ENCODE measurements at places on chromosomes 3 and 15.

GRCh38 chr3:129320261-129320660, 41.6 kb downstream of the HMCES start:
- DNase-seq: no peak

- no peak for DNase-seq
Measured at GRCh38 chr3:51390246-51391074, 625 bp upstream of the RBM15B start.

DNA sequence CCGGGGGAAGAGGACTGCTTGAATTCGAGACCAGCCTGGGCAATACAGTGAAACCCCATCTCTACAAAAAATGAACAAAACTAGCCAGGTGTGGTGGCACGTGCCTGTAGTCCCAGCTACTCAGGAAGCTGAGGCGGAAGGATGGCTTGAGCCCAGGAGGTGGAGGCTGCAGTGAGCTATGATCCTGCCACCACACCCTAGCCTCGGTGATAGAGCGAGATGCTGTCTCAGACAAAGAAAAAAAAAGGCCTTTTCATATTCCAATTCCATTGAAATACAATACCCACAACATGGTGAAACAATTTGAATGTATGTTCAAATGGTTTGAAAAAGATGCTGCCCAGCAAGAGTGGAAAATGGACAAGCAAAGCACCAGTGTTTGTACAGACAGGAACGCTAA, 61.8 kb upstream of the ZNF148 start:
- DNase-seq: no peak

DNA sequence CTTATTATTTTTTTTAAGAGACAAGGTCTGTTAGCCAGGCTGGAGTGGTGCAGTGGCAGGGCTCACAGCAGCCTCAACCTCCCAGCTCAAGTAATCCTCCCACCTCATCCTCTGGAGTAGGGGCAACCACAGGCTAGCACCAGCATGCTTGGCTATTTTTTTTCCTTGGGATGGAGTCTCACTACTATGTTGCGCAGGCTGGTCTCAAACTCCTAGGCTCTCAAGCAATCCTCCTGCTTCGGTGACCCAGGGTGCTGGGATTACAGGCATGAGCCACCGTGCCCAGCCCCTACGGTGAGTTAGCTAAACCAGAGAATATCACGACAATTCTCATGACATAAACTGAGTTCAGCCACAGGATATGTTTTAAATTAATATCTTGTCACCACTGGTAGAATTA, 2.0 kb downstream of the DCUN1D1 start:
- DNase-seq: no peak

DNA sequence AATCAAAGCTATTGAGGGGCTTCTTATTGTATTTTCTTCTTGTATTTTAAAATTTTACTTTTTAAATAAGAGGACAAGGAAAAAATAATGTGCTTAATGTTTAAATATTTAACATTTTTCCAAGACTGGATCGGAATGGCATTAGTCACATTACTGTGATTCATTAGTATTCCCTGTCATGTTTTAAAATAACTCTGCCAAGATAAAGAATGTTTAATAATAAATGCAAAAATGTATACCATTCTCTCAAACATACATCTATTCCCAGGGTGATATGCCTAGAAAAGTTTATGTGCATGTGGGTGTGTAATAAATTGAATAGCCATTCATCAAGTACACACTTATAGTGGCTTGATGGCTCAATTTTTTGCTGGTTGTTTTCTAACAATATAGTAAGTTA, 936.1 kb downstream of the PLOD2 start:
- no peak for DNase-seq

DNA sequence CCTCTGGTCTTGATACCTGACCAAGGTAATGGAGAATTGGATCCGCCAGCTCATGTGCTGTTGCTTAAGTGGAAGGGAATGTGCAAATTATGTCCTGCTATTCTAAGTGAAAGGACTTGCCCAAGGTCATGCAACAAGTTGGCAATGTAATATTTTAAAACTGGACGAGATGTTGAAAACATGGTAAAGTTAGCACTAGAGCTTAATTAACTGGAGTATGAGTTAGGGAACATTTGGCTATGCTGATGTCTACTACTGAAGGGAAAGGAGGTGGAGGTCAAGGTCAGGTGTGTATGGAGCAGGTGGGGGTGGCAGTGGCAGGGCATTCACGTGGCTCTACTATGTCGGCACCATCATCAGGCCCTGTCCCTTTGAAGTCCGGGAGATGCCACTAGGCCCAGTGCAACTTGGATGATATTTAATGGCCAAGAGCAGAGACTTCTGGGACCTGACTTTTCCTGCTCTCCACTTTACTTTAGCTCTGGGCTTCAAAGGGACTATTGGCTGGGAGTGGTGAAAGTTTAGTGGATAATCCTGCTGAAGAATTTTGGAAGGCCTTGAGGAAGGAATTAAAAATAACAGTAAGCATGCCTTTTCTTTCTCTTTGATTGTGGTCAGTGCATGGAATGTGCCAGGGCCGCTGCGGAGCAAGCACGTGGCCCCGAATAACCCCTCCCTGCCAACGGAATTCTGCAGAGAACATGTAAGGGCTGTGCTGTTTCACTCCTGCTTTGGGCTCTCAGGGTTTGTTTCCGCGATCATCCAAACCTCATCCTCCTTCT, 14.9 kb downstream of the SMAD3 start:
- DNase-seq: no peak

DNA sequence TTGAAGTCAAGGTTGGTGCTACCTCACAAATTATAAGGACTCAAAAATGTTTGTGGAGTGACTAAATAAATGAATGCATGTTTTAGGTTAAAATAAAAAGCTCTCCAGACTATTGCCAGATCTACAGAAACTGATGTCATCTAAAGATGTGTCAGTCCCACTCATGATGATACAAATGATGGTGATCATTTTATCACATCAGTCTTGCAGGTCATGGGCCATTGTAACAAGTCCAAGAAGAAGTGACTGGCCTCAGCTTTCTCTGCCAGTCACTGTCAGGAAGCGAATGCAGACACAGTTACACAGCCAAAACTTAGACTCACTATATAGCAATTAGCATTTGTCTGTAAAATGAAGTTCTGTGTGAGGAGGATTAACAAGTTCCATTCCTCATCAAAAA, 18.5 kb downstream of the ATP8B4 start:
- no peak for DNase-seq

DNA sequence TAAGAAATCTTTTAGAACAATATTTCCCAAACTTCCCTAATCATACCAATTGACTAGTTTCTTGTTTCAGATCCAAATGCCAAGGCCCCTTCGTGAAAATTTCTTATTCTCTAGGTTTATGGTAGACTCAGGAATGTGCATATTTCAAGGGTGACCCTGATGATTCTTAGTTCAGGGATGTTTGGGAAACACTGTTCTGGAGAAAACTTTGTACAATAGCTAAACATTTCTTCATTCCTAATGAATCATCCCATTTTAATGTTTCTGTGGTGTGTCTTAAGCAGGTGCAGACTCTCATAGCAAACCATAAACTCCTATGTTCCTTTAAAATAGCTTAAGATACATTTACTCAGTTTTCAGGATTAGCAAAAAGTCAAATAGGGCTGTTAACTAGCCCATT, 314.5 kb downstream of the TIGIT start:
- DNase-seq: no peak

Measured in esophagus squamous epithelium (tissue), 5 donors.